Activated CD4-positive, CD25-positive, alpha-beta regulatory T cell treated with anti-CD3 and anti-CD28 coated beads, Interleukin-2, amount 50 U/mL, for 24 hours (primary cell): ENCODE measurements at places on chromosomes 1 and 21.

DNA sequence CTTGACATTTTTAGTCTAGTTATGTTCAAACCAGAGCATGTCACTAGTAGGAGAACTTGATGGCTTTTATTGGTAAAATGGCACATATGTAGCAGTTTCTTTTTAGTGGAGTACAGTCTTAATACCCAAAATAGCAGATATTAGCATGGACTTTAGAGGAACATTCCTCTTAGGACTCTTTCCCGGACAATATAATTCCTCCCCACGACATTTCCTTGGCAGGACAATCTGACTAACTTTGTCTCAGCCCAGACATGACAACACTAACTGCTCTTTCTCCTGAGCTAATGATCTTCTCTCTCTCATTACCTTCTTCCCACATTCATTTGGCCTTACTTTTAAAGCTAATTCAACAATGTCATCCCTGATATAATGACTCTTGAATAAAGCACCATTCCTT lies 62.5 kb downstream of the ADAMTS1 start:
- no peak for ATAC-seq

GRCh38 chr1:10495475-10495817 lies 20.7 kb downstream of the PEX14 start:
- no peak for ATAC-seq

- no peak for ATAC-seq
These were observed 24.0 kb downstream of the ECE1 start for GRCh38 chr1:21266119-21266774.

- ATAC-seq = no peak
These were observed 13.6 kb upstream of the TARS2 start for GRCh38 chr1:150473659-150474058.

GRCh38 chr1:200369131-200369530 lies 40.7 kb downstream of the ZNF281 start:
- no peak for ATAC-seq

DNA sequence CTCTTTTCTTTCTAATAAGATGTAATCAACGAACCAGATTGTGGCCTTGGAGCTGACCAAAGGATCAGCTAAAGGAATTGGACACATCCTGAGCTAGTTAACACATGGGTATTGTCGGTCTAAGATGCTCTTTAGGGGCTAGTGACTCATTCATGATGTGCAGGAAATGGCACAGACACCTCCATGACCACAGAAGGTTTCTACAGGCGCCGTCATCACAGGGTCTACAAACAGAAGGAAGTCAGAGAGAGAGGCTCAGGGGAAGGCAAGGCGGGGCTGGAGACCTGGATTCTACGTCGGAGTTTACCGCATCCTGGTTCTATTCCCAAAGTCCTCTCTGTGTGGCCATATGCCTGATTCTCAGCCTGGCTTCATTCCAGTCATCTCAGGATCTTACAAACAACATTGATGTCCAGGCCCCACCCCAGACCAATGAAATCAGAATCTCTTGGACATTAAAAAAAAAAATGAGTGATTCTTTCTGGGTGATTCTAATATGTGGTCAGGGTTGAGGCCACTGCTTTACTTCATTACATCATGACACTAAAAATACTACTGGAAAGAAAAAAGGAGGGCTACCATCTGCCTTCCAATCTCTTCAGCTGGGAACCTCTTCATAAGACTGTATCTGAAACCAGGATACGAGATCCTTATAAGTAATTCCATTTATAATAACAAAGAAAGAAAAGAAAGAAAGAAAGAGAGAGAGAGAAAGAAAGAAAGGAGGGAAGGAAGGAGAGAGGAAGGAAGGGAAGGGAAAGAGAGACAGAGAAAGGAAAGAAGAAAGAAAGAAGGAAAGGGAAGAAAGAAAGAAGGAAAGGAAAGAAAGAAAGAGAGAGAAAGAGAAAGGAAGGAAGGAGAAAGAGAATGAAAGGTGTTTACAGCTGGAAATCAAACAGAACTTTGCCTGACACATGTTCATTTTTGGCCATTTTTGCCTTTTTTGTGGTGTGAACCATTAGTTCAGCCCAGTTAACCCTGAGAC lies 11.6 kb upstream of the KCNJ15 start:
- ATAC-seq = peak; percentile 93

GRCh38 chr1:201688514-201688913 lies 140.4 kb upstream of the IPO9 start:
- ATAC-seq = no peak

DNA sequence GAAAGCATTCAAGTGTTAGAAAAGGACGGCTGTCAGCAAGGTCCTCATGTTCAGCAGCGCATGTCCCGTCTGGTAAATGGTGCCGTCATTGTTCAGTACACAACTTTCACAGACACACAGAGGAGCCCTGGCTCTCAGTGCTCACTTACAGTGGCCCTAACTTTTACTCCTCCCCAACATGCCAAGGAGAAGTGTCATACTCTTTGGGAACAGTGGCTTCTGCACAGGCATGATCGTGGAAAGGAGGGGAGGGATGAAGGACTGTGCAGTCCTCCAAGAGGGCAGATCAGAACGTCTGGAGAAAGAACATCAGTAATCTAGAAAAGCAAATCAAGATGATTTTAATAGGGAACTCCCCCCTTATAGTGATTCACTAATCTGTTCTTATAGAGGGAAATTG lies 3.8 kb upstream of the GRHL3 start:
- ATAC-seq = no peak

DNA sequence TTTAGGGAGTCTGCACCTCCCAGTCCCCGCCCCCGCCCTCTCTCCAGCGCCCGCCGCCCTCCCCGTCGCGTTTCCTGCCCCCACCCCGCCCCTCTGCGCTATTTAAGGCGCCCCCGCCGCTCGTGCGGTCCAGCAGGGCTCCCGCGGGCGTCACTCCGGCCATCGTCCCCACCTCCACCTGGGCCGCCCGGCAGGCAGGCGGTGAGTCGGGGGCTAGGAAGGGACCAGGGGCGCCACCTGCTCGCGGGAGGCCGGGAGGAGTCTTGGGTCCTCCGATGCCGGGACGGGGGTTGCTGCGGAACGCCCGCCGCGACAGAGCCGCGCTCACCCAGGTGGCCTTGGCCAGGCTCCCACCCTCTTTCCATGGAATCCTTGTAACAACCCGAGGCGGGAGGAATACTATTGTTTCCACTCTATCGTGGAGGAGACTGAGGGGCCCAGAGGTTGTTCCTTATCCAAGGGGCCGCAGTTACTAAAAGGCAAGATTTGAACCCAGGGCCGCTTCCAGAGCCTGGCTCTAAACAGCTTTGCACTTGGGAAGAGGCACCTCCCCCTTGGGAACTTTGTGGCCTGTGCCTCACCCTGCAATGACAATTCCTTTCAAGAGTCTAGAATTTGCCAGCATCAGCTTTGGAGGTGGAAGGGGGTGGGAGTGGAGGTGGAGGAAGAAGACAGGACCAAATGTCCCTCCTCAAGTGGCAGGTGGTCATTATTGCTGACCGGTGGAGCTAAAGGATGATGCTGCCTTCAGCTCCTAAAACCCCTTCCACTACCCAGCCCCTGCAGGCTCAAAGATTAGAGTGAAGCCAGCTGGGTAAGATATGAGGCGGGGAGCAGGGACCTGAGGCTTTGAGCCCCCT lies at the start of gene GJA4:
TSS of gene GJA4 (plus strand) at position 132 of the 860 bp plus-strand sequence. CDS start 1,215 bp downstream, outside the sequence.
- no peak for ATAC-seq

DNA sequence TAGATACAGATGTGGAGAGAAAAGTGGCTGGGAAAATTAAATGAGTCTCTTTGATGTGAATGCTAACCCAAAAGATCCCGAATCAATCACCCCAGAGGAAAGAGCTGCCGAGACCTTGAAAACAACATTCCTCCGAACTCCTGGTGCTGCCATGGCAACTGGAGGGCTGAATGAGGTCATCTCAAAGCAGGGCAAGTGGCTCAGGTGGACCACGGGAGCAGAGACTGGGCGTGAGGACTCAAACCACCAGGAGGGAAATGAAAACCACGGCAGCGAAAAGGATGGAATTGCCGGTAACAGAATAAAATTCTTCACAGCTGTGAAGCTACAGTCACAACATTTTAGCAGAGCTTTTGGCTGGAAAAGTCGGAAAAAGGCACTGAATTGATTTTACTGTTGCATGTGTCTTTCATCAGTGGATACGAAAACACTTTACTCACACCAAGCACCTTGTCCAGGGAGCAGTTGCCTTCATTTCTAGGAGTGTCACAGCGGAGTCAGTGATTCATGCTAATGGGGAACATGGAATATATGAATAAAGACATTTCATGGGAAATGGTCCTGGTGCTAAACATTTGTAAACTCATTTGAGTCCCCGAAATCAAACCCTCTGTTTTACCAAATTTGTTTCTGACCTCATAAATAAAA lies 23.2 kb upstream of the BECN2 start:
- ATAC-seq = no peak

GRCh38 chr1:1120096-1120495 lies 4.2 kb upstream of the C1orf159 start:
- ATAC-seq = no peak

GRCh38 chr1:237341391-237341790 lies 299.4 kb downstream of the RYR2 start:
- ATAC-seq = no peak

DNA sequence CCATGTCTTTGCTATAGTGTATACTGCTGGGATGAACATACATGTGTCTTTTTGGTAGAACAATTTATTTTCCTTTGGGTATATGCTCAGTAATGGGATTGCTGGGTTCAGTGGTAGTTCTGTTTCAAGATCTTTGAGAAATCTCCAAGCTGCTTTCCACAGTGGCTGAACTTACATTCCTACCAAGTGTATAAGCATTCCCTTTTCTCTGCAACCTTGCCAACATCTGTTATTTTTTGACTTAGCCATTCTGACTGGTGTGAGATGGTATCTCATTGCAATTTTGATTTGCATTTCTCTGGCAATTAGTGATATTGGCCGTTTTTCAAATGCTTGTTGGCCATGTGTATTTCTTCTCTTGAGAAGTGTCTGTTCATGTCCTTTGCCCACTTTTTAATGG lies 37.5 kb upstream of the ANGPTL1 start:
- no peak for ATAC-seq

DNA sequence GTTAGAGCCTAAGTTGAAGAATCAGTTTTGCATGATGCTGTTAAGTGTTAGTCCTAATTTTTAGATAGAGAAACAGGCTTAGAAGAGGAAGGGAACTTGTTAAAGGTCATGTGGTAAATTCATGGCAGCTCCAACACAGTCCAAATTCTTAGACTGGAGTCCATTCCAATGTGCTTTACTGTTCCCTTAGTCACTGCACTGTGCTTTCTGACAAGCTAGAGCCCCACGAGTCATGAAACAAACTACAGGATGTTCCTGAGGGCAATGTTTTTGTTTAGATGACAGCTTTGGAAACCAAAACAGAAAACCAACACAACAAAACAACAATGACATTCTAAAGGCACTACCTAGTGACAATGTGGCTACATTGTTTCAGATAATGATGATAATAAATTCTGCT lies 23.1 kb upstream of the RGS4 start:
- no peak for ATAC-seq

DNA sequence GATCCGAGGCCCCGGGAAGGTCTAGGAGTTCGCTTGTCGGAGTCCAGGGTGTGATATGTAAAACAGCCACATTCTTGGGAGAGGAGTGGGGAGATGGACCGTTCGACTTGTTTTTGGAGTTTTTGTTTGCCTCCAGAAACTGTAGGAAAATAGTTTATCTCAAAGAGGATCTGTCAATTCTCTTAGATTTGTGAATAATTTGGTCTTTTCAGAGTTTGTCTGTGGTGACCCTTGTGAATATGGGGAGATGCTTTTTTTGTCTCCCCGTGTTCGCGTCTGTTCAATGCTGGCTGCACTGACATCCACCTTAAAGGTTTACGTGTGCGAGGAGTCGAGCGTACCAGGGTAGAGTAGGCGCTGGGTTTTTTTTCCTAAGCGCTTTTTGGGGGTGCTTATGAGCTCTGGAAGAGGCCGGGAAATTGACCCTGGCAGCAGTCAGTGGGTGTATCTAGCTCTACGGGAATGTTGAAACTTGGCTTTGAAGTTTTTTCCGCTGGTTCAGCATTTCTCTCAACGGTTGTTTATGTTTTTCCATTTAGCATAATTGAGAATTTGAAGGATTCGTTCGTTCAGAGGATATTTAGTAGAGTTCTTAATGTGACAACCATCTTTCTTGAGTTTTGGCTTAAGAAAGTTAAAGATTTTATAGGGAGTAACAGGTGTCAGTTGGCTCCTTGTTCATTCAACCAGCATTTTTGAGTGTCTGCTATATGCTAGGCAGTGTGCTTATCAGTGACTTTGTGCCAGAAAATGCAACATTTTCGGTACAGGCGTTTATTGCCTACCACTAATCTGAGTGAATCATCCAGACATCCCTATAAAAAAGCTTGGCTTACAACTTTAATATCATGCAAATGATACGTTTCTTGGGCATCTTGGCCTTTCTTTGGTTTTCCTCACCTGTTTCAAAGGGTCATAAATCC lies 1.2 kb downstream of the SZRD1 start:
- no peak for ATAC-seq
